ENCODE measurements at places on chromosomes 2 and 18.

- no peak for DNase-seq
Observed at GRCh38 chr2:58101500-58101899, 54.9 kb downstream of the VRK2 start.

- DNase-seq, result no peak
Observed at GRCh38 chr2:167114018-167114417, 225.7 kb downstream of the XIRP2 start.

DNA sequence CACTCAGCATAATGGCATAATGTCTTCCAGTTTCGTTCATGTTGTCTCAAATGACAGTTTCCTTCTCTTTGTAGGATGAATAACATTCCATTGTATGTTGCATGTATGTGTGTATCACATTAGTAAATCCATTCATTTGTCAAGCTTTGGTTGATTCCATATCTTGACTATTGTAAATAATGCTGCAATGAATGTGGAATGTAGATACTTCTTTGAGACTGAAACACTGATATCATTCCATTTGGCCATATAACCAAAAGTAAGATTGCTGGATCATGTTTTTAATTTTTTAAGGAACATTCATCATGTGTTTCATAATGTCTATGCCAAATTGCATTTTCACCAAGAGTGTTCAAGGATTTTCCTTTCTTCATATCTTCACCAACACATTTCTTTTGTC, 1711.4 kb upstream of the PIK3C3 start:
- no peak for DNase-seq

DNA sequence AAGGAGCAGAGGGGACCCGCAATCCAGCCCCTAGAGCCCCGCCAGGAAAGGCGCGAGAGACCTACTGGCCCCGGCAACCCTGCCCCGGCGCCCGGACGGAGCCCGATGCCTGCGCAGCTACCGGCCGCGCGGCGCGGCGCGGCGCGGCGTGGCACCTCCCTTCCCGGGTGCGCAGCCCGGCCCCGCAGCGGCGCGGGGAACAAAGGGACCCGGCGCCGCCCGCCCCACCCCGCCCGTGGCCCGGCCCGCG, 307 bp downstream of the CDH2 start:
- no peak for DNase-seq

DNA sequence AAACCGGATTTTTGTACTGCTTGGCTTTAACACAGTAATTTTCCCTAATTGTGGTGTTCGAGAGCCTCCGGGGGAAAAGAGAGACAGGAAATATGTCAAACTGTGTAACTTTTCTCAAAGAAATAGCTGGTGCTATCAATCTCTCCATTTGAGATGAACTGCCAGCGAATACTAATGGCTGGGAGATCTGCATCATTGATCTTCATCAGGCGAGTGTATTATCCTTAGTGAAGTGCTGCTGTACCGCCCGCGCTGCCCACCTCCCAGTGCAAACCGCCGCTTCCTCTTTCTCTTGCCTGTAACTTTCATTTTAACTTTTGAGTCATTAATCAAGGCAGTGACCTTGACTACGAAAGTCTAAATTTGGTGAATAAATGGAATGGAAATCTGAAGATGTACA, 246.1 kb upstream of the ST6GAL2 start:
- DNase-seq, result no peak
